ENCODE measurements at places on chromosomes 13 and 19.
A peak's percentile ranks its signal among the peaks of the same experiment; 100 is the strongest.

- peak; percentile 50 for DNase-seq
Measured at GRCh38 chr13:51818781-51819511, 15.0 kb upstream of the DHRS12 start.

GRCh38 chr13:114099191-114099590 is 33.2 kb downstream of the RASA3 start:
- no peak for DNase-seq

GRCh38 chr19:42185277-42185676 is 32.2 kb downstream of the DEDD2 start:
- DNase-seq, result no peak

- DNase-seq, result no peak
Measured at GRCh38 chr19:7349961-7350711, 1.4 kb downstream of the ARHGEF18 start.

DNA sequence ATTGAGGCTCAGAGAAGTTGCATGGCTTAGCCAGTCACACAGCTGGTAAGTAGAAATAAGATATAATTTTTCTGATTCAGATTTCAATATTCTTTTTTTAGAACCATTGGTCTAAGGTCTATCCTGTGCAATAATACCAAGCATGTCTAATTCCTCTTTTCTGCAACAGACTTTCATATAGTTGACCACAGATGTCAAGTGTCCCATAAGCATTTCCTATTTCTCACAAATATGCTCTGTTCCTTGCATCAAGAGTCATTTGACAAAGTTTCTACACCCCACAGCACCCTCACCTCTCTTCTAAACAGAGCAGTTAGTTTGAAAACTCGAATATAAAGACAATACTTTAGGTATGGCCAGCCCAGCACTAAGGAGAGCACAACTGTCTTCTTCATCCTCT is 26.8 kb upstream of the SACS start:
- DNase-seq, result no peak

DNA sequence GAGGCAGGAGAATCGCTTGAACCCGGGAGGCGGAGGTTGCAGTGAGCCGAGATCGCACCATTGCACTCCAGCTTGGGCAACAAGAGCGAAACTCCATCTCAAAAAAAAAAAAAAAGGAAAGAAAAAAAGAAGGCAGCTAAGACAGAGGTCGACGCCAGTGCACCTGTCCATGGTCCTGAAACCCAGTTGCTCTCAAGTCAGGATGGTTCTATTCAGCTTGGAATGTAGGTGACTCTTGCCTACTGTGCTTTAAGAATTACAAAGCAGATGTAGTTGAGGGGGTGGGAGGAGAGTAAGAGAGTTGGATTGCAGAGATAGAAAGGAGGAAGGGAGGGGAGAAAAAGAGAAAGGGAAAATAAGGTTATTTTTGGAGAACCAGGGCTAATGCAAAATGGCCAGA is 18.7 kb downstream of the CACNG7 start:
- DNase-seq, result no peak

- DNase-seq, result no peak
Measured at GRCh38 chr19:2516727-2517126, 40.8 kb downstream of the GADD45B start.

GRCh38 chr19:50729894-50730293 is 6.7 kb downstream of the CLEC11A start:
- no peak for DNase-seq

DNA sequence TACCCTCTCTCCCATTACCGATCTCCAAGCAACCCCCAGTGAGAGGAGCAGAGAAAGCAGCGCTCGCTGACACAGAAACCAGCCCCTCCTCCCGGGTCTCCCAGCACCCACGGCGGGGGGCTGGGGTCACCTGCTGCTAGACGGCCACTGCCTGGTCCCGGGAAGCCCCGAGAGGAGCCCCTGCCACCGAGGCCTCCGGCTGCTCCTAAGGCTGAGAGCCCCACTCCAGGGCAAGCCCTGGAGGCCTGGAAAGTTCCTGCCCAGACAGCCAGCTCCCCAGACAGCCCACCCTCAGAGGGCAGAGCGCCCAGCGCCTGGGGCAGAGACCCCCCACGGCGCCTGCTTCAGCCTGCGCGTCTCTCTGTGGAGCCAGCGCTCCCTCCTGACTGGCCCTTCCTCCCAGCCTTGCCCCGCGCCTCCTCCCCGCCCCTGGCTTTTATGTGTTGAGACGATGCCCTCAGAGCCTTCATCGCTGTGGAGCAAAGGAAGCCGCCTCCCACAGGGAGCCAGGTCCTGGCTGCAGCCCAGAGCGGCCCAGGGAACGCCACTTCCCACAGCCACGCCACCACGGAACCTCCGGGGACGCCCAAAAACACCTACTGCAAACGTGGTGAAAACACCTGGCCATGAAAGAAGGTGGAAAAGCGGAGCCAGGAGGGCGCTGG is 51.1 kb downstream of the MLLT1 start:
- DNase-seq, result no peak

GRCh38 chr13:110305949-110306339 is 1.0 kb downstream of the COL4A1 start:
- DNase-seq, result no peak

GRCh38 chr19:27740396-27740795 is 1472.6 kb downstream of the UQCRFS1 start:
- no peak for DNase-seq

- no peak for DNase-seq
Measured at GRCh38 chr19:803099-803561, 5.9 kb downstream of the PTBP1 start.

DNA sequence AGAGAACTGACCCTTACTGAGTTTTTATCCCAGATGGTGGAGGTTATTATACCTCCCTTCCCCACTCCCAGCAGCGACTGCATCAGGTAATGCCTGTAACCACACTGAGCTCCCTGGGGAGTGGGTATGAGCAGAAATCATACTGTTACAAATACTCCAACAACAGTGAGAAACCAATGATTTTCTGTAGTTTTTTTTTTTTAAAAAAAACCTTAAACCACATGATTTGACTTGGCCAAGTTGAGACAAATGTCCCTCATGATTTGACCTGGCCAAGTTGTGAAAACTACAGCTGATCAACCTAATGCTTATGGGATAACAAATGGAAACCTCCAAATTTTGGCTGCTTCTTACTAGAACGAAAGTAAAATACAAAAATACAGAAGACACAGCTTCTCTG is 33.1 kb upstream of the SERP2 start:
- no peak for DNase-seq

DNA sequence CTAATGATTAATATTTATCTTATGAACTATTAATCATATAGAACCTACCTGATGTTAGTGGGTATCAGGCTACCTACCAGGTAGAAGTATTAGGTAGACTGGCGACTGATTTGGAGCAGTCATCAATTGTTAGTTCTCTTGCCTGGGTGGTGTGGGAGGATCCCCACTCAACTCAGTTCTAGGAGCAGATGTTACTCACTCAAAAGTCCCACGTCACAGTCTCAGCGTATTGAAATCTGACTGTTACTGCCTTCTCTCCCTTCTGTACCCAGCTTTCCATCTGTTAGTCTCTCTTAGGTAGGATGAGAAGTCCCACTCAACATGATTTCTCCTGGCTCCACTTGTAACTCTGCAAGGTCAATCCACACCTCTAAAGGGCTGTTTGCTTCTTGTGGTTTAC is 102.7 kb downstream of the OLFM4 start:
- no peak for DNase-seq

GRCh38 chr19:33667881-33668280 is 46.1 kb downstream of the CHST8 start:
- DNase-seq, result no peak

GRCh38 chr19:46849610-46850009 is 1.0 kb downstream of the AP2S1 start:
- DNase-seq, result no peak

DNA sequence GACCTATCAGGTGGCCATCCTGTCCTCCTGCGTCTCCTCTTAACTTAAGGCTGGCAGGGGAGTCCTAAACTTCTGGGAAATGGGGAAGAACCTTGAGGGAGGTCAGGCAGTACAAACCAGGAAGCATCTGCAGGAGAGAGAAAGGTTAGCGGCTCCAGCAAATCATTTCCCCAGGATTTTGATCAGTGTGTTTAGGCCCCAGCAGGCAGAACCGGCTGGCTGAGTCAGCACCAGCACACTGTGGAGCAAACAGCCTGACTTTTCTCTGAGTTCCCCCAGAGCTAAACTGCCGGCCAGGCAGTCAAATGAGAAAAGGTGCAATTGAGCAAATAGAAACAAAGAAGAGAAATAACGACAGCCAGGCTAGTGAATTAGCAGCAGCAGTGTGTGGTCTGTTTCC is 46.7 kb upstream of the MEDAG start:
- no peak for DNase-seq

GRCh38 chr13:29883941-29884518 is 33.6 kb upstream of the UBL3 start:
- no peak for DNase-seq

DNA sequence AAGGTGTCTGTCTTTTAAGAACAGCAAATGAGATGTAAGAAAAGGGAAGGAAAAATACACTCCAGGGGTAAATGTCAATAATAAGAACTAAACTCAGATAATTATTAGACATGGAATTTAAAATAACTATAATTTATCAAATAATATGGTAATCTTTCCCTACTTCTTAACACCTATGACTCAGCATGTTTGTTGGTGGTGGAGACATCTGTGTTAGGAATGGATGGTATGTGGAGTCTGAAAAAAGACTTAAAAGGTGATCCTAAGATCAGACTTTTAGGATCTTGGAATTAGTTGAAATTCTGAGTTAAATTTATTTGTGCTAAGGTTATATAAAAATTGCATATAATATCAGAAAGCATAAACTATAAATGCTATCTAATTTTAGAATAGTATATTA is 915.1 kb downstream of the SLITRK5 start:
- no peak for DNase-seq

DNA sequence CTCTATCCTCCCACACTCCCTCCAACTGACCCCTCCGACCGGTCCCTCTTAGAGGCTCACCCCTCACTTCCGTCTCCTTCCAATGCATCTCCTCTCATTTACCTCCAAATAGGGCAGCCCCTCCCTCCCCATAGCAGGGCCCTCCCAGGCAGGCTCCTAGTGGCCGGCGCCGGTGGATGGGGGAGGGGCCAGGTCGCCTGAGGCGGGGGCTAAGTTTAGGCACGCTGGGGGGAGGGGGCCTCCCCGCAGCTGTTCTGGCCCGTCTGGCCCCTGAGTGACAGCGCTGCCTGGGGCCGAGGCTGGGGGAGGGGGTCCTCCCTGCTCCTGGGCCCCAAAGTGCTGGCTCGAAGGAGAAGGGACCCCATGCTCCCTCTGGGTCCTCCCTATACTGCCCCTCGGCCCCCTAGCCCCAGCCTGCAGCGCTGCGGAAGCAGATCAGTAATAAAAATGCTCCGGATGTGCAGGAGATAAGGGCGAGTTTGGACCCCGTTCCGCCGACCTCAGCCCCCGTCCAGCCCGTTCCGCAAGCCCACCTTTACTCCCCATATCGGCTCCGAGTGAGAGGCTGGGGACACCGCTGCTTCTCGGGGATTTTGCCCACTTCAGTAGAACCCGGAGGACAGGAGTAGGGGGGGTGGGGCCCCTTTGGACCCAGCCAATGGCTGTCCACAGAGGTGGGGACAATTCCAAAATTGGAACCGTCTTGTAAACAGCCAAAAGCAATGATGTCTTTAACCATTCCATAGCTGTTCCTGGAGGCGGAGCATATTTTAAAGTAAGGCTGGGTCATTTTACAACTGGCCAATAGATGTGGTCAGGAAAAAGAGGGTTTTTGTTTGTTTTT is 4.0 kb downstream of the RTN2 start:
- DNase-seq, result no peak

DNA sequence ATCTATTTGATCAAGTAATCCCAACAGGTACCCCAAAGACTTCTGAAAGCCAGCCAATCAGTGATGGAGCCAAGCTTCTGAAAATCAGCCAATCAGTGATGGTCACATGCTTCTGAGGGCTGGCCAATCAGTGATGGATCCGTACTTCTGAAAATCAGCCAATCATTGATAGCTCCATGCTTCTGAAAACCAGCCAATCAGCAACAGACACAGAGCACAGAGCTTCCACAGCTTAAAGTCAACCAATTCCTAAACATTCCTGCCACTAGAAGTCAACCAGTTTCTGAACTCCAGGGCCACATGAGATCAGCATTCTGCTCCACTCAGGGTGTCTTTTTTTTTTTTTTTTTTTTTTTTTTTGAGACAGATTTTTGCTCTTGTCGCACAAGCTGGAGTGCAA is 8.2 kb upstream of the HSD17B14 start:
- no peak for DNase-seq

GRCh38 chr19:15239337-15239949 is 7.2 kb upstream of the EPHX3 start:
- no peak for DNase-seq

DNA sequence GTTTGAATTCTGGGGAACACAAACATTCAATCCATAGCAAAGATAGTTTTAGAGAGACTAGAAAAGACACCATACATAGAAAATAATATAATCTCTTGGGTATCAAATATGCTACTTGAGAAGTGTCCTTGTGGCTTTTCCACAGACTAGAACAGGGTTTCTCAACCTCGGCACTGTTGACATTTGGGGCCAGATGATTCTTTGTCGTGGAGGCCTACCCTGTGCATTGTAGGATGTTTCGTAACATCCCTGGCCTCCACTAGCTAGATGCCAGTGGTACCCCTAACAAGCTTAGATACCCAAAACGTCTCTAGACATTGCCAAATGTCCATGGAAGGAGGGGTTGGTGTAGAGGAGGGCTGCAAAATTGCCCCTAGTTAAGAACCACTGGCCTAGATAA is 2.2 kb upstream of the ESD start:
- no peak for DNase-seq

GRCh38 chr19:3507371-3508120 is 1.4 kb downstream of the FZR1 start:
- peak; percentile 49 for DNase-seq

GRCh38 chr19:12751635-12752034 is at the start of gene BEST2:
TSS of gene BEST2 (plus strand) at chr19:12751791. CDS start at chr19:12752593, 802 bp downstream.
- DNase-seq, result no peak

GRCh38 chr13:111927181-111927540 is 139.8 kb upstream of the SOX1 start:
- no peak for DNase-seq

DNA sequence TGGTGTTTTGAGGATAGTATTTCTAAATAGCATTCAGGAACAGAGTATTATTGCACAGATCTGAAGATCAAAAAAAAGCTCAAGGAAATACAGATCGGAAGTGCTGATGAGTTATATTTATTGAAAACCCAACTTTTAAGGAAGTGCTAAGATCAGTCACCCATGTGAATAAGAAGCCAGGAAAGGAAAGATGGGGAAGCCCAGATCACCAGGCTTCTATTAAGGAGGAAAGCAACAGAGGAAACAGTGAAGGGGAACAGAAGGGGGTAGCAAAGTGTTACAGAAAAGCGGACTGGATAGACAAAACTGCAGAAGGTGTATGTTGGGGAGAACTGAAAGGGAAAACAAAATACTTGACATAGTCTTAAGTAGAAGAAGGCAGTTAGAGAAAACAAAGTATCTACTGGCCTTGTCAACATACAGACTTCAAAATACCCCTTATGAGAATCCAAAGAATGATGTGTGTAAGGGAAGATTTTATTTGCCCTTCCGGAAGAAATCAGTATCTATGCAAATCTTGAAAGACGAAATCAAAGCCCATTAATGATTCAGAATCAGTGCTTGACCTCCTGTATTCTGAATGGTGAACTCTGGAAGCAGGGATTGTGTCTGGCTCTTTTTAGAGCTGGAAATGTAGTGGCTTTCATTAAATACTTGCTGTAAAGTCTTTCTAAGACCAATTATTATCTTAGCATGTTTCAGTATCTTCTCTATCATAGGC is 12.1 kb downstream of the UFM1 start:
- no peak for DNase-seq

GRCh38 chr13:64740493-64740892 is 2489.6 kb downstream of the PCDH9 start:
- no peak for DNase-seq

All from stimulated activated CD4-positive, alpha-beta T cell treated with anti-CD3 and anti-CD28 coated beads, Interleukin-12 subunit alpha, Interleukin-12 subunit beta, amount 100 ng/mL, for 4 hours (primary cell).